ENCODE measurements at places on chromosomes 5 and 9. TPM values are rescaled to one million over a fixed set of nuclear protein-coding genes. Genes with fewer than 3 reads are reported as not detected.

Gene MOB3B
- total RNA-seq = 0.57 TPM

Gene CAMK4
- 4.2 TPM for total RNA-seq

Gene FXN
- total RNA-seq = 2.8 TPM

Gene PHF24
- total RNA-seq = not detected

Gene ZBTB34
- total RNA-seq = 9.7 TPM

Gene JAKMIP2
- total RNA-seq = 0.22 TPM

Gene GMCL2
- total RNA-seq = not detected

Gene N4BP3
- total RNA-seq = 0.43 TPM

Gene HRH2
- 0.14 TPM for total RNA-seq

Gene ORM2
- total RNA-seq = not detected

Gene DMRT3
- total RNA-seq = not detected

Gene C5orf52
- not detected for total RNA-seq

Gene TAF11L10
- total RNA-seq = not detected

Gene SLC4A9
- total RNA-seq = not detected

Gene TMED7
- total RNA-seq = 250 TPM

Gene SPINK7
- total RNA-seq = not detected

Gene CHSY3
- total RNA-seq = 15.6 TPM

Gene ERCC8
- 13.3 TPM for total RNA-seq

Gene F2R
- 87.3 TPM for total RNA-seq

Gene ANKRA2
- total RNA-seq = 15.3 TPM

Gene FREM1
- total RNA-seq = 0.72 TPM

Gene NTMT1
- 29.1 TPM for total RNA-seq

Gene SEMA6A
- 1.1 TPM for total RNA-seq

Gene TAF11L13
- total RNA-seq = not detected

Gene PDLIM4
- total RNA-seq = 26.9 TPM

Gene PAIP1
- total RNA-seq = 61.7 TPM

Gene TMEM171
- 5.5 TPM for total RNA-seq

Gene SLC1A3
- 9.2 TPM for total RNA-seq

Data from placental pericyte (primary cell).